Adrenal gland (tissue), 19 donors: ENCODE measurements at places on chromosomes 2 and 18. TPM values are rescaled to one million over a fixed set of nuclear protein-coding genes. Genes with fewer than 3 reads are reported as not detected.

Gene PSMA8
- total RNA-seq = not detected

Gene SCN2A
- 0.42 TPM for total RNA-seq

Gene TBR1
- not detected for total RNA-seq

Gene GAL3ST2
- total RNA-seq = not detected

Gene RAB1A
- 77.6 TPM for total RNA-seq

Gene KCNS3
- total RNA-seq = 2.3 TPM

Gene PELI1
- total RNA-seq = 16.5 TPM

Gene AFF3
- 3.1 TPM for total RNA-seq

Gene SFTPB
- 1.4 TPM for total RNA-seq

Gene SLC25A52
- total RNA-seq = not detected

Gene STARD6
- total RNA-seq = not detected

Gene ALPP
- total RNA-seq = not detected

Gene GALM
- 40.0 TPM for total RNA-seq

Gene CCBE1
- 7.8 TPM for total RNA-seq

Gene SATB2
- total RNA-seq = 13.0 TPM

Gene C2orf74
- total RNA-seq = 6.3 TPM

Gene SEPTIN2
- total RNA-seq = 294 TPM

Gene ESPNL
- total RNA-seq = 3.6 TPM

Gene SGO2
- 1.6 TPM for total RNA-seq

Gene MAP2
- total RNA-seq = 4.4 TPM

Gene CDH19
- total RNA-seq = 3.0 TPM

Gene CNGA3
- not detected for total RNA-seq

Gene LCT
- total RNA-seq = not detected

Gene SEPTIN10
- 45.2 TPM for total RNA-seq

Gene BUB1
- total RNA-seq = 1.4 TPM

Gene MPP4
- total RNA-seq = 0.95 TPM
